ENCODE measurements at places on chromosomes 5 and 9. TPM values are rescaled to one million over a fixed set of nuclear protein-coding genes. Genes with fewer than 3 reads are reported as not detected.

The MARVELD2 gene
- total RNA-seq = 4.0 TPM

The PAEP gene
- not detected for total RNA-seq

The FSTL4 gene
- total RNA-seq = not detected

The CDO1 gene
- total RNA-seq = 1.1 TPM

The QRFP gene
- total RNA-seq = not detected

The ZNF366 gene
- total RNA-seq = 0.97 TPM

The HAND1 gene
- total RNA-seq = not detected

The DROSHA gene
- total RNA-seq = 21.0 TPM

The ANKRD20A1 gene
- total RNA-seq = 0.32 TPM

The NOL6 gene
- total RNA-seq = 22.6 TPM

The SPACA9 gene
- 1.6 TPM for total RNA-seq

The PRRT1B gene
- total RNA-seq = not detected

The ZNF454 gene
- total RNA-seq = 0.97 TPM

The HEXB gene
- total RNA-seq = 176 TPM

The SECISBP2 gene
- 18.5 TPM for total RNA-seq

The CDH10 gene
- total RNA-seq = not detected

The FCN2 gene
- not detected for total RNA-seq

The TLE1 gene
- total RNA-seq = 31.6 TPM

The PCSK5 gene
- 30.5 TPM for total RNA-seq

The ANXA1 gene
- 684 TPM for total RNA-seq

The AK6 gene
- 31.6 TPM for total RNA-seq

The PKD2L2 gene
- total RNA-seq = not detected

The ZBTB26 gene
- total RNA-seq = 2.9 TPM

The ANKRD33B gene
- total RNA-seq = 7.4 TPM

The TMEM252 gene
- not detected for total RNA-seq

The LCN9 gene
- not detected for total RNA-seq

The PTGR1 gene
- 43.2 TPM for total RNA-seq

The DCAF12 gene
- total RNA-seq = 12.0 TPM

The C9orf50 gene
- not detected for total RNA-seq

The ZNF879 gene
- 4.7 TPM for total RNA-seq

The ERGIC1 gene
- 74.7 TPM for total RNA-seq

The PFN3 gene
- total RNA-seq = not detected

The NUP155 gene
- 54.6 TPM for total RNA-seq

The SLC6A3 gene
- not detected for total RNA-seq

The RANBP3L gene
- total RNA-seq = not detected

The RGMB gene
- 33.3 TPM for total RNA-seq

The NSMF gene
- total RNA-seq = 19.0 TPM

The PCDHGC5 gene
- not detected for total RNA-seq

The PPP3R2 gene
- not detected for total RNA-seq

The RNF180 gene
- total RNA-seq = 4.6 TPM

The GAS1 gene
- 0.76 TPM for total RNA-seq

The NR5A1 gene
- not detected for total RNA-seq

The MLLT3 gene
- total RNA-seq = 14.9 TPM

The NXNL2 gene
- not detected for total RNA-seq

The UBTD2 gene
- total RNA-seq = 24.7 TPM

The TSSK1B gene
- not detected for total RNA-seq
